NCI-H1417 treated with DMSO at 0.1 percent for 48 hours (cell line): ENCODE measurements at places on chromosomes 11 and 22.

DNA sequence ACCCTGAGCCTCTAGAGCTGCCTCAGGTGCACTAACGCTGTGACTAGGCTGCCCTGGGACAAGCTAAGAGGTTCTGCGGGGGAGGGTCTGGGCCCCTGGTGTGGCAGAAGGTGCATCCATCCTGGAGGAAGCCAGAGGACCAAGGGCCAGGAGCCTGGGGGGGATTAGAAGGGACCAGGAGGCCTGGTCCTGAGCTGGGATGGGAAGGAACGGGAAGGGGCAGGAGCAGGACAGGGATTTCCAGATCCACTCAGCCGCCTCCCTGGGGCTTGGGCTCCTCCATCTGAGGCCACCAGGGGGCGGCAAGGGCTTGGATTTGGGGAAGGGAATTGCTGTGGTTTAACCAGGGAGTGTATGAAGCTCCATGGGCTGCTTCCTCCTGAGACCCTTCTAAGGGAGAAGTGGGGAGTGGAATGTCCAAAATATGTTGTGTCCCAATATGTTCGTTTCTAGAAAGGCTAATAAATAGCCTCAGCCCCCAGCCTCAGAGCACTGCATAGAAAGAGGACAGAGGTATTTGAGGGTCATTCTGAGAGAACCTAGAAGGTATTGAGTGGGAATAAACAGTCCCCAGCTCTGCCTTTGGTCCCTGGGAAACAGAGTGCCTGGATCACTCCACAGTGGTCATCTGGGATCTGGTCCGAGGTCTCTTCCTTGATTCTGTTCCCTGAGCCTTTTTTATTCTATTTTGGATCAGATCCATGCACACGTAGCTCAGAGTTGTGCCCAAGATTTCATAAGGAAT, 17.4 kb upstream of the PRAME start:
- no peak for DNase-seq

DNA sequence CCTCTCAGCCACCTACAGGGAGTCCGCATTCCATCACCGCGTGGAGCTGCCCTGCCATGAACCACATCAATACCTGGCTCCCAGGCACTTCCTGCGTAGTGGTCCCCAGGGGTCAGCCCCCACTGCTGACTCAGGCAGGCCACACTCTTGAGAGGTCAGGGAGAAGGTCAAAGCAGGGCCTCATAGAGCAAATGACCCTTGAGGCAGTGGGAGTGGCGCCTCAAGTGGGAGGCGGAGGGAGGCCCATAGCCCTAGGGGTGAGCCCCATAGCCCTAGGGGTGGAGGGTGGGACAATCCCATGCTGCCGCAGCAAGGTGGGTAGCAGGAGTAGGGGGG, 5.0 kb downstream of the PRDX5 start:
- no peak for DNase-seq

DNA sequence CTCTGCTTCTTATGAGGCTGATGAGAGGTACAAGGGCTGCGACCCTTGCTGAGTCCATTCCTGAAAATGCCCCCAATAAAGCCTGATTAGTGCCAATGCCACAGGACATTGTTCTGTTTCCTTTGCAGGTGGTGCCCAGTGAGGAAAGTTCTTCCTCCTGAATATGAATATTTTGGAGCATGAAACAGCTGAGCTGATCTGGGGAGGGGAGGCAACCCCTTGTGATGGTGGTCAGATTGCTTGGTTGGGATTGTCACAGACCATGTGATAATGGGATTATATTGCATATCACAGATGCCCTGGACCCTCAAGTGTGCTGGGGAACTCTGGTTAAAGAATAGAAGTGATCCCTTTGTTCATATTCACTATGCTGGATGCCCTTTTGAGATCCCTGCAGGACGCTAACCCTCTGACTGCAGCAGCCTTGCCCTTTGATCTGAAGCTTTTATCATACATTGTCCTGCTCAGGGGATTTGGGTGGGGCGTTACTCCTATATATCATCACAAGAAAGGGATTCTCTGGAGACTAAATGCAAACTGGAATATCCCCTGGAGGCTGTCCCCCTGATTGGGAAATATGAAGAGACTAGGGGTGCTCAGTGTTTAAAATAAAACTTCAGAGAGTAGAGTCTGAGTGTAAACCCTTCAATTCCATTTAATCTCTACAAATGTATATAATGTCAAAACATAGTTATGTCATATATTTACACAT, 76.9 kb upstream of the TOP3B start:
- DNase-seq, result no peak

GRCh38 chr11:47606731-47607130, 12.5 kb upstream of the C1QTNF4 start:
- no peak for DNase-seq
